NCI-H1092 treated with DMSO at 0.1 percent for 48 hours (cell line): ENCODE measurements at places on chromosomes 13 and 19.

DNA sequence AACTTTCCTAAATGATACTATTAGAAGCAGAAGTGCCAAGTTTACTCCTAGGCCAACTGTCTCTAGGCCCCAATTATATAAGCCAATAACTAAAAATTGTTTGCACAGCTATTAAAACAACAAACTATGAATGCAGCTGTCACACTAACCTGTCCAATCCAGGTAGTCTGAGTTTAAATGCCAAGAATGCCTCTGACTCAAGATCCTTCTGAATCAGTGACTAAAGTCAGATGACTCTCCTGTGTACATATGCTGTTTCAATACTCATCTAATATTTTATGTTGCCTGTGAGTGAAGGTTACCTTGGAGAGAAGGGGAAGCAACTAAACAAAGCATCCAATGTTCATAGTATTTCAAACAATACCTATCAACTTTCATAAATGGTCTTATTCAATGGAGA is 257.0 kb downstream of the ENOX1 start:
- DNase-seq: no peak

- DNase-seq: no peak
Observed at GRCh38 chr19:9128171-9128570, 1.4 kb upstream of the OR7G3 start.

DNA sequence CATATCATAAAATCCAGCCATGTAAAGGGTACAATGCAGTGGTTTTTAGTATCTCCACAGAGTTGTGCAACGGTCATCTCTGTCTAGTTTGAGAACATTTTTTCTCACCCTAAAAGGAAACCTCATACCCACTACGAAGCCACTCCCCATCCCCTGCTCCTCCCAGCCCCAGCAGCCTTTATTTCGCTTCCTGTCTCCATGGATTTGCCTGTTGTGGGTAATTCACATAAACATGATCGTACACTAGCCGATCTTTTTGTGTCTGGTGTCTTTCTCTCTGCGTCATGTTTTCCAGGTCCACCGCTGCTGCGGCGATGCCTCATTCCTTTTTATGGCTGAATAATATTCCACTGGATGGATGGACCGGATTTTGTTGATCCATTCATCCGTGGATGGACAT is 28.6 kb downstream of the BICRA start:
- DNase-seq: no peak

- no peak for DNase-seq
Observed at GRCh38 chr13:56917966-56918365, 222.8 kb upstream of the PRR20A start.

GRCh38 chr13:64704121-64704649 is 2526.0 kb downstream of the PCDH9 start:
- DNase-seq: no peak
